Activated T-cell treated with anti-CD3 and anti-CD28 coated beads, Interleukin-2, amount 50 U/mL, for 1 hour (primary cell): ENCODE measurements at places on chromosomes 5 and 9.

DNA sequence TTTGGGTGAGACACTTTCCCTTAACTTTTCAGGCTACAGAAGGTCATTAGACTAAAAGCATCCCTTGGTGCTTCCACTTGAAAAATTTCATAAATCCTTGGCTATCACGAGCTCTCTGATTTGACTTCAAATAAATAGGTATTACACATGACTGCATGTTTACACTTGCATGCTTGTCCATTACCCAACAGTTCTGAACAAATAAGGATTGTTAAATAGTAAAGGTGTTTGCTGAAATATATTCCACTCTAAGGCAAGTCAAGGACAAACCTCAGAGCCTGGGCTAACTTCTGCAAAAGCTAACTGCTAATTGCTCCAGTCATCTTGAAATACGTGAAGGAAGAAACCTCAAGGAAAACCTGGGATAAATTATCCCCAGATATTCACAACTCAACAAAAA lies 14.5 kb downstream of the FBXW2 start:
- DNase-seq, result no peak

DNA sequence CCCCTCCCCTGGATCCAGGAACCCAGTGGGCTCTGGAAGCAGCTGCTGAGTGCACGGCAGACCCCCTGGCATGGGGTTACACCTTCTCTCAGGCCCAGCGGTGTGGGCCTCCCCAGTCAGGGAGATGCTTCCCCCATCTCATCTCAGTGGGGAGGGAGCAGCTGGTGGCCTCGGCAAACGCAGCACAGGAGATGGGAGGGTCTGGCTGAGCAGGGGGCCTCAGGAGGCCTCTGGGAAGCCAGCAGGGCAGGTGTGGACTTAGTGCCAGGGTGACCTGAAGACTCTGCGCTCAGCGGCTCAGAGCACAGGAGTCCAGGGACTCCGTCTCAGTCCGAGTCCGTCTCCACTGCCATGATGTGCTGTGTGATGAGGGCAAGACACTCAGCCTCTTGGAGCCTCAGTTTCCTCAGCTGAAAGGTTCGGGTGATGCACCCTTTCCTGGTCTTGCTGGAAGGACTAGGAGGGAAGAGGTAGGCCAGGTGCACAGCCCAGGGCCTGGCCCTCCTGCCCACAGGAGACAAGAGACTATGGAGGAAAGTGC lies 100.6 kb downstream of the GTF3C4 start:
- no peak for DNase-seq

DNA sequence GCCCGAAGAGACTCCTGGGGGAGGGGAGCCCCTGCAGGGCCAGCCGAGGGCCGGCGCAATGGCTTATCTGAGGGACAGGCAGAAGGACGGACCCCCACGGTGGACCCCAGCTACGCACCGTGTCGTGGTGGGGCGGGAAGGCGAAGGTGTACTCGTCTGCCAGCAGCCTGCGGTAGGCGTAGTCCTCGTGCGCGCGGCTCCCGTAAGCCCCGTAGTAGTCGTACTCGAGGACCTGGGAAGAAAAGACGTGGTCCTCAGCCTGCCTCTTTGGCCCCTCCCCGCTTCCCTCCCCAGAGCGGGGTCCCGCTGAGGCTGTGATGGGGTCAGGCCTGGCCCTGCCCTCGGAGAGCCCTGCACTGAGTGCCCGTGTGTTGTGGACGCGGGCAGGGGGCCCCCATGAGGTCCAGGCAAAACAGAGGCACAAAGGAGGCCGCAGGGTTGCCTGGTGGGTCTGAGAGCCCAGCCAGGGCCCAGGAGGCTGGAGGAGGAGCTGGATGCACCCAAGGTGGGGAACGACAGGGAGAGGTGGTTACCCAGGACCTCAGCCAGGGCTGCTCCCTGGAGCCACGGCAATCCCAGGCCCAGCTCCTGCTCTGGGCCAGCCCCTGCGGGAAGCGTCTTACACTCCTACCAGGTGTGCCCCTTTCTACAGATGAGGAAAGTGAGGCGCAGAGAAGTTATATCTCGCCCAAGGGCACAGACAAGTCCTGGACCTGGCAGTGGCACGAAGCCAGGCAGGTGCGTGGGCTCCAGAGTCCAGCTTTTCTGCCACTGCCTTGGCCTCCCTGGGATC lies 35.2 kb downstream of the SARDH start:
- no peak for DNase-seq

DNA sequence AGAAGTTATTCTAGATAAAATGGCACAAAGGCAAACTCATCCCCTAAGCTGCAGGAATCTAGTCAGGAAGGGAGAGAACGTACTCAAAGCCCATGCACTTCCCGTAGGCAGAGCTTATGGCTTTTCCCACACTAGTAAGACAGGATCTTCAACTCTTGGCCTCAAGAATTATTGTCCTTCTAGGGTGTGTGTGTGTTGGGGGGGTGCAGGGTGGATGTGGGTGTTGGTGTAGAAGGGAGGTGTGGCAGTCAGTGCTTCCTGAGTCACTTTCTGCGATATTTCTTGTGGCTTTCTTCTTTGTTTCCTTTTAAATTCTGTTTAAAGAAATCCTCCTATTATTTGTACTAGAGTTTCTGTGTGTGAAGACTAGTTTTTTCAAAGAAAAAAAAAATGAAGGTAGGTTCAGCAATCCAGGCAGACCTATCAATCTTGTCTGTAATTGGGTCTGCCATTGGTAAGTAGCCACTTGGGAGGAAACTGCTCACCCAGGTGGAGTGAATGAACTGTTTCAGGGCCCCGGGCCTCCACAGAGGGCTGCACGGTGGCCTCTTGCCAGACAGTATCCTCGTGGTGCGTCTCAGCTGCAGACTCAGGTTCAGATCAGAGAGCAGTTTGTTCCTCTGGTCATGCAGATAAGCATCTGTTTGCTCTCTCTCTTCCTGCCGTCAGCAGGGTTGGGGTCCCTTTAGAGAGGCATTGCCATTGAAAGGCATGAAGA lies 131.9 kb downstream of the NPR3 start:
- no peak for DNase-seq

DNA sequence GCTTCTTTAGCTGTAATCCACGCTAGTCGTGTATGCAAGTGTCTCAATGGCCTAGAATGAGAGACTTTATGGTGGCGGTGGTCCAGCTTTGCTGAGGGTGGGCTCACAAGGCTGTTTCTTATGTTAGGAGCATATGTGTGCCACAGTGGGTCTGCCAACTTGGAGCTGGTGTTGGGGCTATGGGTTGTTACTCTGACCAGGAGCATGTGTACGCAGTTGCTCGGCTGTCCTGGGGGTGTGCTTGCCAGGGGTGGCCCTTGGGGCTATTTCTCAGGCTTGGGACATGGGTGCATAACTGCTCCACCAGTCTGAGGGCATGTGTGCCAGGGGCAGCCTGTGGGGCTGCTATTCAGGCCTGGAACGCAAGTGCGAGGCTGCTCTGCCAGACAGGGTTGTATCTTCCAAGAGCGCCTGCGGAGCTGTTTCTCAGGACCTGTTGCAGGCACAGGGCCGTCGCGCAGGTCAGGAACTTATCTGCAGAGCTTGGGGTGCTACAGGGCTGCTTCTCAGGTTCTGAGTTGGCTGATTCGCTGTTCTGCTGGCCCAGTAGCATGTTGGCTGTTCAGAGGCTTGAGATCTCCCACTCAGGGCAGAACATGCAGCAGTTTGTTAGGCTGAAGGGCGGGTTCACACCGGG lies 187.9 kb upstream of the TLX3 start:
- DNase-seq, result no peak

DNA sequence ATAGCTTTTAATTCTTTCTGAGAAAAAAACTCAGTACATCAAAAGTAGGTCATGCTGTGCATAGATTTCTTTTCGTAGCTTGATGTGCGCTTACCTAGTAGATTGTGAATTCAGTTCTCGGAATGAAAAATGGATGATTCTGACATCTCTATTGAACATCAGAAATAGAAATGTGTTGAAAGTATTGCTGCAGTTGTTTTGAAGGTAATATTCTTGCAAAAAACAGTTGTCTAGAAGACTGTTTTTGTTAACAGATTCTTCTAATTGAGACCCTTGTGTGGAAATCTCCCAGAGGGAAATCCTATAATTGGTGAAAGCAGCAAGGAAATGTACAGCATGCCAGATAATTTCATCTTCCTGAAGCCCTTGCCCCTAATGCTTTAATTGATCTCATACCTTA lies 54.5 kb downstream of the MACIR start:
- no peak for DNase-seq

DNA sequence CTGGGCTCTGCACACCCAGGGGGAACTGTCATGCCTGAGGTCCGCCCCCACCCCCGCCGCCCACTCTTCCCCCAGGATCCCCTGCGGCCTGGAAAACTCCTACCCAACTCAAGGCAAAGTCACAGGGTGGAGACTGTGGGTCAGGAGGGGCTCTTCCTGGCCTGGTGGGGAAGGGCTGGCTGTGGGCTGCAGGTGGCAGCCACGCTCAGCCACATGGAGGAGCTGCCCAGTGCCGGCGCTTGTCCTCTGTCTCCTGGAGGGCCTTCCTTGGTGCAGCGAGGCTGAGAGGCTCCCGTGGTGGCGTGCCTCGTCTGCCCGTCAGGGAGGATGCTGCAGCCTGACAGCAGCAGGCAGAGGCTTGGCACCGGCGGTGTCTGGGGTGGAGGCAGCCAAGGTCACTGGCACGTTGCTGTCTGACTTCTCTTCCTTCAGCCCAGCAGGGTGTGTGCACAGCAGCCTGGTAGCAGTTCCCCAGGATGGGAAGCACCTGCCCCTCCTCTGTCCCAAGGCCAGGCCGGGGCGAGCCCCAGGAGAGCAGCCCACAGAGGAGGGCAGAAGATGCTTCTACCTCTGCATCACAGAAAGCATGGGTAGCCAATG lies 78.1 kb downstream of the ADAMTS2 start:
- DNase-seq, result peak; percentile 8

GRCh38 chr5:103424453-103425205 lies 138.0 kb downstream of the NUDT12 start:
- DNase-seq, result no peak

GRCh38 chr5:72817076-72817481 lies 618 bp downstream of the TNPO1 start:
- DNase-seq, result no peak

DNA sequence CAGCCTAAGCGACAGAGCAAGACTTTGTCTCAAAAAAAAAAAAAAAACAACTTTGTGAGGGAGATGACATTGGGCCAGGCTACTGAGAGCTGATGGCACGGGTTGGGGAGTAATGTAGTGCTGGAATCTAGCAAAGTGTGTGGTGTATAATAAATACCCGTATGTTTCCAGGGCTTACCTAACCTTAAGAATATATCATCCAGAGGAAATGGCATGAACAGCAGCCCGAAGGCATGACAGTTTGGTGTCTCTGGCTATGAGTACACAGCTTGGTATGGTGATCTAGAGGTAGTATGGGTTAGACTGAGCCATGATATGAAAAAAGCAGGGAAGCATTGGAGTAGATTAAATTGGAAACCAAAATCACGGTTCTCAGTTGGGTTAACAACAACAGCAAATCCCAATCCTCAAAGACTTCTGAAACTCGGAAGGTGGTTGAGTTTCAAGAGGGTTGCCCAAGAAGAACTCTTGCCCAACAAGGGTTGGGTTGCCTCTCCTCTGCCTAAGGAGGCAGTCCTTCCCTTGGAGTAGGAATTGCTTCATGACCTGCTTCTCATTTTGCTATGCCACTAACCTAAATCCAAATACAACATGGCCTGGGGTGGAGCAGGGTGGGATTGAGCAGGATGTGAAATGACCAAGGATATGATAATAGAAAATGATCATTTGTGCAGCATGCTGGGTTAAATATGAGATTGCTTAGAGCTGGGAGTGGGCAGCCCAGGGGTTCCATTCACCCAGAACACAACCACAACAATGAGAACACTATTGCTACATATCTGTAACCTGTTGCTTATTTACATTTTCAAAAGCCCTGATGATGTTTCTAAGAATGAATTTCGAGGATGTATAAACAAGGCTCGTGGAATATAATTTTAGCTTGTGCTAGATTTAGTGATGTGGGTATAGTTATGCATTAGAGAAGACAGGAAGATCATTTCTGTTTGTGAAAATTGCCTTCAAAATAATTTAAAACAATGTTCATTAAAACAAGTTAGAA lies 64.6 kb upstream of the ZFR start:
- DNase-seq, result no peak

DNA sequence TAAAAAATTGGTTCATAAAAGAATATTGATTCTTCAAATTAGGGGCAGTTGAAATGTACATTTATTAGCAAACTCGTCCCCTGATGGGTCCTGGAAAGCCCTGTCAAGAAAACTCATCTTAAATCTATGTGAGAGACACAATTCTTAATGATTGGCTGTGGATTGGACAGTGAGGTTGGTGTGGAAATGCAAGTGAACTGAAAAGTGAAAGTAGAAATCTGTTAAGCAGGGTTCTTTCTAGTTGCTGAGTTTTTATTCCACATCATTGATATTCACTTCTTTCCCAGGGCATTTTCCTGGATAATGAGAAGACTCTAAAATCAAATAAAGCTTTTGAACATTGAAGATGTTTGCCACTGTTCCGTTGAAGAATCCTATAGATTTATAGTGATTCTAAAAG lies 292.4 kb downstream of the MAST4 start:
- no peak for DNase-seq

- no peak for DNase-seq
Measured at GRCh38 chr9:128321879-128322403, 306 bp downstream of the TRUB2 start.

DNA sequence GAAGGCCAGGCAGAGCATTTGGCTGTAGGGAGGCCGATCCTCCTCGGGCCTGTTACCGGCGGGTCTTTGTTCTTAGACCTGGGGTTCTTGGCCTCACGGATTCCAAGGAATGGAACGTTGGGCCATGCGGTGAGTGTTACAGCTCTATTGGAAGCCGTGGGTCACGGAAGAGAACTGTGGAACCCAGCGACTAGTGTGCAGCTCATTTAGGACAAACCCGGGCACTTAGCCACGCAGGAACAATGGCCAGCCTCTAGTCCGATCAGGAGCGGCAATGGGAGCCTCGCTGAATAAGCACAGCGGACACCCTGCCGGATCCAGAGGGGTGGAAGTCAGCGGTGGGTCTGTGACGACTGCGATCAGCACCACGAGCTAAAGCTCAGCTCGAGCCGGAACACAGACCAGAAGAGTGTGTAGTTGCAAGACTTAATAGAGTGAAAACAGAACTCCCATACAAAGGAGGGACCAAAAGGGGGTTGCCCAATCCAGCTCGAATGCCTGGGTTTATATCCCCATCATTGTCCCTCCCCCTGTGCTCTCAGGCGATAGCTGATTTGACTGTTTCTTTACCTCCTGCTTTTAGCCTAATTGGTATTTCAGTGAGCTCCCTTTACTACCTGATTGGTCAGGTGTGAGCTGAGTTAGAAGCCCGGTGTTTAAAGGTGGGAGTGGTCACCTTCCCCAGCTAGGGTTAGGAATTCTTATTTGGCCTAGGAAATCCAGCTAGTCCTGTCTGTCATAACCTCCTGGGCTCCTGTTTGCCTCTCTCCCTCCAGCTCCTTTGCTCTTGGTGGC lies 53.7 kb upstream of the RPL26L1 start:
- no peak for DNase-seq

DNA sequence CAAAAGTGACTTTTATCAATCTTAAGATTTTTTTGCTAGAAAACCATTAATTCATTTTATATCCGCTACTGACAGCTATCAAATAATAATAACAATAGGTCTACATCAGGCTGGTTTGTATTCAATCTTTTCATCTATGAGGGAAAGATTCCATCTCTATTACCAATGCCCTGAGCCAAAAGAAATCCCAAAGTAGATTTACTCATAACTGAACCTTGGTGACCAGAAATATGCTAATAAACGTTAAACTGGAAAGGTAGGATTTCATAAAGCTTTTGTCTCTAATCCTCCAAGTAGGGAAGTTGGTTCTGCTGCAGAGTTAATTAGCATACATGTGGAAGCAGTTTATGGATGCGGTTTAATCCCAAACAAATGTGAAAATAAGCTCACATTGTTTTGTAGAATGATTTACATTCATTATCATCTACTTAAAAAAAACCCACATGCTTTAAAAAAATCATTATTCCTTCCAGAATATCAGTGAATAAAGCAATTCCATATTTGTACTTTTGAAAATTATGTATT lies 715.5 kb downstream of the CETN3 start:
- DNase-seq, result no peak
